ENCODE measurements at places on chromosomes 11 and 22. TPM values are rescaled to one million over a fixed set of nuclear protein-coding genes. Genes with fewer than 3 reads are reported as not detected.

DNA sequence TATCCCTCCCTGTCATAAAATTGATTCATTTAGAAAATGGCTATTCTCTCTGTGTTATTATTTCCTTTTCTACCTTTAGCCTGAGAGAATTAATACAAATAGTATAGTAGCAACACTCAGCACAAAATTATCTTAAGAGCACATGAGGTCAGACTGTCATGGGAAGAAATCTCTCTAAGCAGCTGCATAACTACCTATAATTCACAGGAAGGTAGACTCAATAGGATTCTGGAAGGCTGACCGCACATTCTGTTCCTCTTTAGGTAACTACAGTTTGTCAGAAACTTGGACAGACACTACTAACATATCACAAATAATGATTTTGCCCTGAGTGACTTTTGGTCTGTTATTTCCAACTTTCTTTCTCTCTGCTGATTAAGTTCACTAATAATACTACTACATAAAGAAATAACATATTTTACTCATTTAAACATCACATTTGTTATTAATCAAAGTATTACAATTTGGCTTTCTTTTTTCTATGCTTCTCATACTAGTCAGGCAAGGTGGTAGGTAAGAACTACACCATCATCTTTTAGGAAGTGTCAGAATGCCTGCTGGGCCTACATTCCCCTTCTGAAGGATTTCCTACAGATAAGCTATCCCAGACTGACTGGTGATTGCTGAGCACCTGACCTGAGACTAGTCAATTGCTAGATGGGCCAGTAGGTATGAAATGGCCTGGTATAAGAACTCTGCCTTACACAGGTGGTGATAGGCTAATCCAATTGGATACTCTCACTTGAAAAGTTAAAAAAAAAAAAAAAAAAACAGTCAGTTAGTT is 325.1 kb downstream of the DLG2 start:
- DNase-seq: no peak

DNA sequence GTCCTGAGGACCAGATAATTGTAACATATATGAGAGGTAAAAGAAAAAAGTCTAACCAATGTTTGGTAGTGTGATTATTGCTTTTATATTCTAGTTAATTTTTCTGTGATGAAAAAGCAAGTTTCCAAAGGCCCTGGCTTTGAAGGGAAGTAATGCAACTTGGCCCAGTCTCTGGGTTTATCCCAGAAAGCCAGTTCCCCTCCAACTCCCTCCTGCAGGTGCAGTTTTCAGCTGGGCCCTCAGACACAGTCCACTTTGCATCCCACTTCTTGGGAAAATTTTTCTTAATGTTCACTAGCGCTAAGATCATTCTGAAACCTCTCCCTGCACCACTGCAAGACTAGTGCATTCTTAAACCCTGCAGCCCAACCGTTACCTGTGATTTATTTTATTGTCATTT is 586.8 kb downstream of the NTM start:
- DNase-seq: no peak

- DNase-seq: no peak
Observed at GRCh38 chr22:28962042-28962554, 78.7 kb downstream of the ZNRF3 start.

IFITM10 gene
- total RNA-seq: 10.7 TPM

- DNase-seq: no peak
Observed at GRCh38 chr11:62125316-62125715, 1.5 kb downstream of the INCENP start.

DNA sequence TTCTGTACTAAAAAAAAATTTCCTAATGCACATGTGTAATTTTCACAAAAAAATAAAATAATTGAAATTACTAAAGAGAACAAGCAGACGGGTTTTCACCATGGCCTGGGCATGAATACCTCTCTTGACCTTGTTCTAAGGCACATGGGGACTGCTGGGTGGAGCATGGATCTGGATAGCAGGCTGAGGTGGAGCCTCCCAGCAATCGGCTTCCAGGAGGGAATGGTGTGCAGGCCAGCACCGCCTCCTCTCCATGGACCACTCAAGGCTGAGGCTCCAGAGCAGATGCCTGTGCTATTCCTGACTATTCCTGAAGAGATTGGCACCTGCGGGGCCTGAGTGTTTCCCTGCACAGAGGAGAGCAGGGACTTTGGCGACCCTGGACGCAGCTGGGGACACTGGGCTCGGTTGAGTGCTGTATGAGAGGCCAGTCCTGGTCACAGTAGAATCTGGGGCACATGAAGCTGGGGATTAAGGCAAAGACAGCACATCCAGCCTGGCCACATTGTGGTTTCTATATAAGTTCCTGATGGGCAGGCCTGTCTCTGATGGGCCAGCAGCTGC is 963.6 kb downstream of the BRD1 start:
- DNase-seq: no peak

GRCh38 chr11:121070951-121071845 is 29.8 kb upstream of the TECTA start:
- DNase-seq: no peak

FUT4 gene
- 9.7 TPM for total RNA-seq

DNA sequence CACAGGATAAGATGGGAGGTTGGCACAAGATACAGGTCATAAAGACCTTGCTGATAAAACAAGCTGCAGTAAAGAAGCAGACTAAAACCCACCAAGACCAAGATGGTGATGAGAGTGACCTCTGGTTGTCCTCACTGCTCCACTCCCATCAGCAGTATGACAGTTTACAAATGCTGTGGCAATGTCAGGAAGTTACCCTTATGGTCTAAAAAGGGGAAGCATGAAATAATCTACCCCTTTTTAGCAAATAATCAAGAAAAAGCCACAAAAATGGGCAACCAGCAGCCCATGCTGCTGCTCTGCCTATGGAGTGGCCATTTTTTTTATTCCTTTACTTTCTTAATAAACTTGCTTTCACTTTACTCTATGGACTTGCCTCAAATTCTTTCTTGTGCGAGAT is 8.7 kb upstream of the PIWIL4 start:
- DNase-seq: no peak

GRCh38 chr11:40219401-40219800 is 1240.1 kb downstream of the LRRC4C start:
- no peak for DNase-seq

DNA sequence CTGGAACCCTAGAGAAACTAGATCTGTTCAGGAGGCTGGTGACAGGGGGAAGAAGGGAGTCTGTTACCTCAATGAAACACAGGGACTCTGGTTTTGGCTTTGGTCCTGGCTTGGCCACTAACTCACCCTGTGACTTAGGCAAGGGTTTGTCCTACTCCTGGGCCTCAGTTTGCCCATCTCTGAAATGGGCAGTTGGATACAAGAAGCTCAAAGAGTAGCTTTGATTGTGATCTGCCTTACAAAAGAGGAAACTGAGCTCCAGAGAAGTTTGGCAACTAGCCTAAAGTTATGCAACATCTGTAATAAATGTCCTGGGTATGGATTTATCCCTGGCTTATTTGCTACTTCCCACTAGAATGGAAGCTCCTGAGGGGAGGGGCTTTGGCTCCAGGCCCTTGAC is 24.0 kb upstream of the LMO1 start:
- DNase-seq: peak; percentile 21

DNA sequence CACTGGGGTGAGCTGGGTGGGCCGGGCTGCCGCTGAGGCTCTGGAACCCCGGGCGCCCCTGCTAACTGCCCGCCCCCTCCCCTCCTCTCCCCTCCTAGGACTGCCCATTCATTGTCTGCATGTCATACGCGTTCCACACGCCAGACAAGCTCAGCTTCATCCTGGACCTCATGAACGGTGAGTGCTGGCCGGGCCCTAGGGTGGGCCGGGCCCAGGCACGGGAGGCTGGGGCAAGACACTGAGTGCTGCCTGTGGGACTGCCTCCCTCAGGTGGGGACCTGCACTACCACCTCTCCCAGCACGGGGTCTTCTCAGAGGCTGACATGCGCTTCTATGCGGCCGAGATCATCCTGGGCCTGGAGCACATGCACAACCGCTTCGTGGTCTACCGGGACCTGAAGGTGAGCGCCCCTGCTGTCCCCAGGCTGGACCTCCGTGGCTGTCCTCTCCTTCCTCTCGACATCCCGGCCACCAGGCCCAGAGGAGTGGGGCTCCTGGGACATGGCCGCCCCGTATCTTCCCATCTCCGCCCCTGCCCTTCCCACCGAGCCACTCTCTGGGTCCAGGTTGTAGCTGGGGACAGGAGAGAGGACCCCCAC is 7.5 kb upstream of the ANKRD13D start:
- DNase-seq: peak; percentile 46

DNA sequence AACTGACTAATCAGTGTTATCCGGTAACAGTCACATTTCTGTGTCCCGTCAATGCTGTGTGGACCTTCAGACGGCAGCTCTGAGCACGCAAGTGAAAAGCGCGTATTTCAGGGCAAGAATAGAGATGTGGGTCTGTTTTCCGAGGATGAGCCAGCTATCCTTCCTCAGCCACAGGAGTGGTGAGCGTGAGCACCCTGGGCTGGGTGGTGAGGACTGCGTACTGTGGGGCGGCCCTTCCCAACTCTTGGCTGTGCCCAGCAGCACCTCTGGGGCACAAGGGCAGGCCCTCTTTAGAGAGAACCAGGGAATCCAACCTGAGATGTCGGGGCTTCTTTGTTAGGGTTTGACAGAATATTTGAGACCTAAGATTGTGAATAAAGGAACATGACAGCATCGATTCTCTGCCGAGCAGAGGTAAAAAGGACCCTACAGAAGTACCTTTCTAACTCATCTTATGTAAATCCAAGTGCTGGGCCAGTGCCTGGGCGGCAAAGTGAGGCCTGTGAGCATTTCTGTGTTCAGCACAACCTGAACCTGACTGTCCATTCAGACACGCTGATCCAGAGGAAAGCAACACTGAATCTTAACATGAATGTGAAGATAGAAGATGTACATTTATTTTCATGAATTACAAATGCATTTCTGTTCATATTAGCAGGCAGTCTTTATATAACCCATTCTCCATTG is 26.5 kb upstream of the YPEL1 start:
- DNase-seq: peak; percentile 38

- DNase-seq: no peak
Observed at GRCh38 chr11:107427569-107428180, 29.9 kb downstream of the CWF19L2 start.

GRCh38 chr11:126416542-126417090 is 61.1 kb downstream of the ST3GAL4 start:
- DNase-seq: peak; percentile 96

- DNase-seq: peak; percentile 78
Observed at GRCh38 chr22:45246060-45246985, 5.6 kb upstream of the KIAA0930 start.

BATF2 gene
- 3.6 TPM for total RNA-seq

NOX4 gene
- total RNA-seq: 91.9 TPM

ALKBH3 gene
- total RNA-seq: 25.1 TPM
